ENCODE measurements at places on chromosomes 6 and 20.

DNA sequence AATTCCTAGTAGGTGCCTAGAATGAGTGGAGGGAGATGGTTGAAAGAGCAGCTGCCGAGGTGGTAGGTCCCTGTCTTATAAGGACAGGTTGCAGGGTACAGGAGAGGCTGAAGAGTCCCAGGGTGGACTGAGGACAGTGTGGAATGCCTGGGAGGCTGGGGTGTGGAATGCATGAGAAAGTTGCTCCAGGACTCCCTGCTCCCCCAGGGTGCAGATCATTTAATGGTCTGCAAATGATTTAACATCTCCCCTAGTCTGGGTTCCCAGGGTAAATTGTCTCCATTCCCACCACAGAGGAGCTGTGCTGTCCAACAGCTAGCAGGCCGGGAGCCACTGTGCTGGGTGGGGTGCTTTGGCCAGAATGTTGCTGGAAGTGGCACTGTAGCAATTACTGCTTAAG, 76.0 kb downstream of the CD83 start:
- DNase-seq = no peak

GRCh38 chr20:31705598-31706597, 16.8 kb downstream of the BCL2L1 start:
- DNase-seq = no peak

DNA sequence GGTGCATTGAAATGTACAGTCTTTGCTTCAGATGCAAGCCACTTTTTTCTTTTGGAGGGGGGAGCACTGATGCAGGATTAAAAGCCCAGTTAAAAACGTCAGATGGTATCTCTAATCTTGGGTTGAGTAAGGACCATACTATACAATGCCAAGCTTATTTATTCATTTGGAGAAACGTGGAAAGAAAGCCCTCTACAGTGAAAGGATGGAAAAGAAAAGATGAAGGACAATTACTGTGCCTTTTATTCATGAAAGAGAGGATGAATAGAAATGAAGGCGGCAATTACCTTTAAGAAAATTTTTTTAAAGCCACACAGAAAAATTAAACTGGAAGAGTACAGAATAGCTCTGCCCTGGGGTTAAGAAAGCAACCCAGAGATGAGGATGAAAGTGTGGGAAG, 2.7 kb downstream of the B3GAT2 start:
- DNase-seq = no peak

GRCh38 chr20:45176526-45177267, 2.0 kb downstream of the PI3 start:
- no peak for DNase-seq

GRCh38 chr6:135306166-135306565, 125.1 kb downstream of the MYB start:
- no peak for DNase-seq

GRCh38 chr6:157104803-157105202, 218.5 kb downstream of the TMEM242 start:
- no peak for DNase-seq

DNA sequence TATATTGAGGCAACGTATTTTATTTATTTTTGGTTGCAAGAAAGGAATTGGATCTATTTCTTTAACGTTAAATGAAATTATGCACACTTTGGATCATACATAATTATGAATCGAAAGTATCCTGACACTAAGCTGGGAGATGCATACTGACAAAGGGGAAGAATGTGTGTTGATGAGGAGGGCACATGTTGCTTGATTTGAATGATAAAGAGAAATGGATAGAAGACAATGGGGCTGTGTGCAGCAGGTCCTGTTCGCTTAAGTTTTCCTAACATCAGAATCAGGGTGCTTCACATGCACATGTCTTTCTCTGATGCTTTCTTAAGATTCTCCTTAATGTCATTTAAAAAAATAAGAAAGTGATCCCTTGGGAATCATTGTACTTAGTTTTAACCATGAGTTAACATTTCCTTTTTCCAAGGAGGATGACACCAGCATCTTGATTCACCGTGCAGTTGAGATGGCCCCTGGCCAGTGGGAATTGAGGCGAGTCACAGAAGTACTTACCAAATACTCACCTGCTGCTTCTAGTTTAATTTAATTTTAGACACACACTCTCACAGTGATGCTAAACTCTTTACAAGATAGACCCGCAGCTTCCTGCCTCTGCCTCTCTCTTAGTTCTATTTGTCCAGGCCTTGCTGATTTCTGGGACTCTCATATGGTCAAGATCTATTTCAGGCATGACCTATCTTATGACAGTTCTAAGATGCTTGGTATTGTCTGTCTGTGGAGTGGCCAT, 116.5 kb downstream of the CLIC5 start:
- no peak for DNase-seq

DNA sequence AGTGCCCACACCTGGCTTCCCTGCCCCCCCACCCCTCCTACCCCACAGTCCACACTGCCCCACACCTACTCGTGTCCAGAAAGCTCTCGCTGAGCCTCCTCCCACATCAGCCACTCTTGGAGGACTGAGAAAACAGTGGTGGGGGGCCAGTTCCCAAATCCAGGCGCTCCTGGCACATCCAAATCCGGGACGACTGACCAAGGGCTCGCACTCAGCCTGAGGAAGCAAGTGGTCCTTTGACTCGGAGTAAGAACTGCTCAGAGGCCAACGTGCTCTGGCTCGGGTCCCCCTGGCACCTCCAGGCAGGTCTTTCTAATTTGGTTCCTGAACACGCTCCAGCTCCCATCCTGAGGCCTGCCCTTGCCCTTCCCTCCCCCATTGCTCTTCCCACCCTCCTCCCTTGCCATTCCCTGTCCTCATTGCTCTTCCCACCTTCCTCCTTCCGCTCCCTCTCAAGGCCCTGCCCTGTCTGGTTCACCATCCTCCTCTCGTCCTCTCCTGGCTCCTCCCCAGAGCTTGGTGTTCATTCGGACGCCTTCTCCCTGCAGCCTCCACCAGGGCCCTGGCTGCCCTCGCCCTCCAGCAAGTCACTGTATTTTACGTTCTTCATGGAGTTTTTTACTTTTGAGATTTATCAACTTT, 83.6 kb downstream of the THBS2 start:
- DNase-seq = no peak

GRCh38 chr6:31737991-31738979, 1.5 kb upstream of the MSH5 start:
- peak; percentile 60 for DNase-seq

DNA sequence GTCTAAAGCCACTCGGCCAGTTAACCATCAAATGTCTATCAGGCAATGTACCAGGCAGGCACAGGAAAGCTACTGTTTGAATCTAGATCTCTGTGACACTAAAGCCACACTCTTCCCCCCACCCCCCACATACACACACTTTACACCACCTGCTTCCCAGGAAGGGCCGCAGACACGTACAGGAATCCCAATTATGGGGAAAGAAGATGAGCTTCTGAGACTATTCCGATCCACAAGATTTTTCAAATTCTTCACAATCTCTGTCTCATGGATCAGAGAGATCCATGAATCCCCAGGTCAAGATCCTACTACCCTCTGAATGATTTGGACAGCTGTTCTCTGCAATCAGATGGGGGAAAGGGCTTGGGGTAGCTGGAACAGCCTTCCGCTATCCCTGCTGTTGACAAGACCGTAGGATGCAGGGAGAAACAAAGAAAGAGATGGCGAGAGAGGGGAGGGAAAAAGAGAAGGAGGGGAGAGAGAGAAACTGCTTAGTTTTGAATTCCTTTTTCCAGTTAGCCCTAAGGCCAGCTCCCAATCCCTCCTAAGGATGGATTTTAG, 25.4 kb upstream of the RIMS4 start:
- no peak for DNase-seq

DNA sequence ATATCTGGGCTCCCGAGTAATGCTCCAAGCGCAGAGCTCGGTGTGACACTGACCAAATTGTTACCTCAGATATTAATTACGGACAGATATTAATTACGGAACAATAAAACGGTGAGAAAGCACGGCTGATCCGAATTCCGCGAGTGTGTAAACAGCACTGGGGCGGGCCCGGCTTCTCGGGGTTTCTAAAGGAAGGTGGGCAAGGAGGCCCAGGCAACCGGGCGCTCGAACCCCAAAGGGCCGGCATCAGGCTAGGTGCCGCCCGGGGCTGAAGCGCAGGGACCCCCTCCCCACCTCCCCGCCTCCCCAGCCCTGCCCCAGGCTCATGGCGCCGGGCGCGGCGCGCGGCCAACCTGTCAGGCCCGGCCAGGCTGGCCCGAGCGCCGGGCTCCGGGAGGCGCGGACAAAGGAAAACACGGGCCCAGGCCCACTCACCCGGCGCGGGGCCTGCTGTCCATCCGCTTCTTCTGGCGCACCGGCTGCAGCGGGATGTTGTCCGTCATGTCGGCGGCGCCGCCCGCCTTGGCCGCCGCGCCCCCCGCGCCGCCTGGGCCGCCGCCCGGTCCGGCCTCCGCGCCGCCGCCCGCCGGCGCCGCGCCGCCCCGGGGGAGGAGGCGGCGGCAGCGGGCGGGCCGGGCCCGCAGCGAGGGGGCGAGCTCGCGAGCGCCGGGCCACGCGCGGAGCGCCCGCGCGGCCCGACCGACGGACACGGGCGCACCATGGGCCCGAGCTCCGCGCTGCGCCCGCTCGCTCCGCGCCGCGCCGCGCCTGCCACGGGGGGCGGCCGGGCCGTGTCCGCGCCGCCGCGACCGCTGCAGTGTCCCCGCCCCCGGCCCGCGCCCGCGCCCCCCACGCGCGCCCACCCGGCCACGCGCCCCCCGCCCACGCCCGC, at the start of gene ATP9A:
TSS of gene ATP9A (minus strand) at position 524 of the 892 bp plus-strand sequence. CDS start at position 503, 21 bp downstream.
- no peak for DNase-seq

GRCh38 chr6:13500915-13501314, 13.5 kb upstream of the GFOD1 start:
- no peak for DNase-seq

- DNase-seq = no peak
Measured at GRCh38 chr20:37162646-37163045, 16.5 kb upstream of the RPN2 start.

DNA sequence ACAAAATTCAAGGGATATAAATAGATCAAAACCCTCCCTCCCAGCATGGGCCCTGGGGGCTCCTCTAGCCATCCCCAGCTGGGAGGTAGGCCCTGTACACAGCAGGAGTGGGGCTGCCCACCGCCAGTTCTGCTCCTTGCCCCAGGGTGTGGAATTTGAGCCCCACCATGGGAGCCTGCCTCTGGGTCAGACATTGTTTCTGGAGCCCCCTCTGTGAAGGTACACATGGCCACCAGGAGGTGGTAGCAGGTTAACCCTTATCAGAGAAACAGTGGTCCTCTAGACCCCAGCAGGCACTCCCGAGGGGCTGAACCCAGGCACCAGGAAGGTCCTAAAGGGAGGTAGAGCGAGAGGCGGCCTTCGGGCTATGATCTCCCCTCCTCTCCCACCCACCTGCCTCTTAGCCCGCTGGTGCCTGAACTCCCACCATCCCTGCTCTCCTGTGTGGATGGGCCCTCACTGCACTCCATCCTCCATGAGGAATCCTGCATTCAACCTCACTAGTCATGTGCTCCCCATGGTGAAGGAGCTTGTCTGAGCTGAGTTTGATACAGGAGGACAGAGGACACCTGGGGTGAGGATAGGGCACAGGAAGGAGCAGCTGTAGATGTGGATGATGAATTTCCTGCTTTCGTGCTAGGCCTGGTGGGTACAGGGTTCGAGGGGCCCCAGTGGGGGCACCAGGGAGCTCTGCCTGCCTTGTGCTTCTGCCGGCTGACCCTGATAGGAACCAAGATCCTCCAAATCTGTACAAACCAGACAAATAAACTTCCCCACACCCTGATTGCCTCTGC, 114.9 kb downstream of the GRM4 start:
- no peak for DNase-seq

DNA sequence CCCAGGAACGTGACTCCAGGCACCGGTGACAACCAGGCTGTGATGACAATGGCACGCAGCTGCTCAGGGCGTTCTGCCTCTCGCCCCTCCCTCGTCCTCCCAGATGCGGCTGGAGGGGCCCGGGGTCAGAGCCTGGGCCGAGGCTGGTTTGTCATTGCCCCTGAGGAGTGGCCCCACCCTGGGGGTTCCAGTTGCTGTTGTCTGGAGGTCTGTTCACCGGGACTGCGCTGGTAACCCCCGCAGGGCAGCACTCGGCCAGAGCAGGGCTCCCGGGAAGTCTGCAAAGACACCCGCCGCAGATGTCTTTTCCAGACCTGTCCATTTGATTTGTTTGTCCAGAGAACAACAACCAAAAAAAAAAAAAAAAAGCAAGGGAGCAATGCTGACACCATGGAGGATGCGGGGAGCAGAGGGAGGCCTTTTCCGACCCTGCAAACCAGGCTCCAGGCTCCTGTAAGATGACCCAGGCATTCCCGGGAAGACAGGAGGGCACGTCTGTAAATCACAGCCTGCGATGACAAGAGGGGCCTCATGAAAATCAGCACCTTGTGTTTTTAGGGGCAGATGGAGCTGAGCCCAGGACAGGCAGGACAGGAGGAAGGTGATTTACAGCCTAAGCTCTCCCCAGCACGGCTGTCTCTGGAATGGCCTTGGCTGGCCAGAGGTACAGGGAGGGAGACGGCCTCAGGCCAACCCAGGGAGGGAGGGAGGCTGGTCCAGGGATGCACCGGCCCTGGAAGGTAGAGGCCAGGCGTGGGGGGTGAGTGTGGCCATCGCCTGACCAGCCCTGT, 189.3 kb downstream of the ERMARD start:
- DNase-seq = no peak

- no peak for DNase-seq
Measured at GRCh38 chr6:3948866-3949265, 99.7 kb downstream of the FAM50B start.

- no peak for DNase-seq
Measured at GRCh38 chr20:38523697-38524096, 51.1 kb downstream of the RALGAPB start.

DNA sequence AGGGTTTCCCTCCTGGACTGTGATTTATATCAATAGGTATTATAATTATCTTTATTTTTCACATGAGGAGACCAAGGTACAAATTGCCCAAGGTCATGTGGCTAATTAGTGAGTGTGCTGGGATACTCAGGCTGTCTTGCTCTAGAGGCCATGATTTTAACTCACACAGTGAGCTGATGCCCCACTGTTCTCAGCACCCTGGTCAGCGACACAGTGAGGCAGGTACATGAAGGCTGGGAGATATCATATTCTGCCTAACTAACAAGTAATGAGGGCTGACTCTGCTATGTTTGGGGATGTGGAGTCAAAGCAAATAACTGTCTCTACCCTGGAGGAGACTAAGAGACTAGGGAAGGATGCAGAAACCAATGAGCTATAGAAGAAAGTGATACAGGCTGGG, 501.1 kb downstream of the PTPRT start:
- DNase-seq = no peak

GRCh38 chr6:162156146-162156545, 571.4 kb downstream of the PRKN start:
- DNase-seq = no peak

GRCh38 chr20:54598352-54598751, 123.0 kb downstream of the DOK5 start:
- DNase-seq = no peak

DNA sequence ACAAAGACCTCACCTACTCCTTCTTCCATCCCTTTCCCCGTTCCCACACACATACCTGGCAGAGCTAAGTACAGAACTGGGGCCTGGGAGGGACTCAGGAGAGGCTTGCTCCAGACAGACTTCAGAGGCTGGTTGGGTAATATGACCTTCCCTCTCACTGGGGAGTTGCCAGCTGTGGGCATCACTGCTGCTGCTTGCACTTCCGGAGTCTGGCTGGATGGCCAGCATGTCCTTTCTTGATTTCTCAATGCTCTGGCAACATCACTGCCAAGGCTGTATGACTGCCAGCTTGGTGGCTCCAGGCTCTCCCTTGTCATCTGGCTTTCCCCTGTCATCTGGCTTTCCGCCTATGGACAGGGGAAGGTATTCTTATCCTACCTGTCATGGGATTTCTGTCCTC, 47.8 kb downstream of the CDH22 start:
- DNase-seq = no peak
